ENCODE measurements at places on chromosomes 6 and 20.

DNA sequence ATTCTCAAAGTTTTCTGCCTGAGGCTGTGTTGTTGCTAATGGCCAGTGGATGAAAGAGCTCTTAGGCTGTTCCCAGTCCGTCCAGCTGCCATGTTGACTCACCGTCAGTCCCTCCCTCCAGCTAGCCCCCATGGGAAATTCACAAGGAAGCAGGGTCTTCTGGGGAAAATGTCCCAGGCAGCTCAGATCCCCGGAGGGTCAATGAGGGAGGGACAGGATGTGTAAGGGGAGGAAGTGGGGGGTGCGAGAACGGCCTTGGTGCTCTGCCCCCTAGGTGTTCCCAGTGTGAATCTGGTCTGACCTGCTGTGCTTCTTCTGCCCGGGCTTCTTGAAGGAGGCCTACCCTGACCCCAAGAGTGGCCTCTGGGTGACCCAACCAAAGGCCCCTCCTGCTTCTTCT is 65.9 kb downstream of the CEBPB start:
- DNase-seq: no peak

- DNase-seq: peak; percentile 22
Observed at GRCh38 chr6:79984261-79984660, 20.2 kb upstream of the TTK start.

DNA sequence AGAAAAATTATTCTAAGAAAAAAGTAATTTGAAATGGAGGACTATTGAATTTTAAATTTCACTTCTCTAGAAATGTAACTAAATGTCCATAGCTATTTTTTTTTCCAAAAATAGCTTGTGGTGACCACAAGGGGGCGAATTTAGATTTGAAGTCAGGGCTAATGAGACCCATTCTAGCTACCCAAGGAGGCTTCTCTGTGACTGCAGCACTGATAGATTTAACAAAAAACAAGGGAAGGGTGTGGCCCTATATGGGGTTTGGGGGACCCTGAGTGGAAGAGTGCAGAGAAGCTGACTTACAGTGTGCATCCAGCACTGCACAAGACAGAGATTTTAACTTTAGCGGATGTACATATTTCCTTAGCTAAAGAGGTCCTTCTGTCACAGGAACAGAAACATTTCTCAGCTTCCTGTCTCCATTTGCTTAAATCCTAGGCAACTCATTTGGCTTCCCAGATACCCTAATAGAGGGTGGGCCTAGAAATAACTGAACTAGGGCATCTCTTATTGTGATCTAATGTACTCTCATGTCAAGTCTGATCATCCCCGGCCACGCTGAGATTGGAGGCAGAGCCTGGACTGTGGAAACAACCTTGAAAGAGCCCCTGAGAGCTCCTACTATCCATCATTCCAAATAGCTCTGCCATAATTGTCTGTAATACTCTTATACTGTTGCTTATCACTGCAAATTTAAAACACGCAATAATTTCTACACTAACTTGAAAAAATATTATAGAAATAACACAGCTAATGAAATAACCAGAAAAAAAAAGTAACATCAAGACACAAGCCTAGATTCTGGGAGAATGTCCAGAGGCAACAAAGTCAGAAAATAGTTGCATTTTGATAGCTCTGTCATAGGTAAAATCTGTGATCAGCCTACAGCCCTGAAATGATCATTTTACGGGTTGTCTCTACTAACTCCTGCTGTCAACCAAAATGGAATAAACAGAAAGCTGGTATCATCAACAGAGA is 93.6 kb downstream of the SNAP91 start:
- no peak for DNase-seq

DNA sequence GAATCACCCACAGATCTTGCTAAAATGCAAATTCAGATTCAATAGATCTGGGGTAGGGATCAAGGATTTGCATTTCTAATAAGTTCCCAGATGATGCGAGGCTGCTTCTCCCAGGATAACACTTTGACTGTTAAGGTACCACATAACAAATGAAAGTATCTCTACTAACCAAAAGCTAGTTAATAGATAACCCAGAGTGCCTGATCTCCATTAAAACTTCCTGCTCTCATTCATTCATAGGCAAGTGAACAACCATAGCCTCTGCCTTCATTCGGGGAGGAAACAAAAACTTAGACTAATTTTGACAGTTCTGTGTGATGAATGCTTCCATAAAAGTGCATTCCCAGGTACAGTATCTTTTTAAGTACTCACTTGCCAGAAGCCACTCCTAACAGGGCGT is 265.6 kb upstream of the BTBD3 start:
- no peak for DNase-seq

DNA sequence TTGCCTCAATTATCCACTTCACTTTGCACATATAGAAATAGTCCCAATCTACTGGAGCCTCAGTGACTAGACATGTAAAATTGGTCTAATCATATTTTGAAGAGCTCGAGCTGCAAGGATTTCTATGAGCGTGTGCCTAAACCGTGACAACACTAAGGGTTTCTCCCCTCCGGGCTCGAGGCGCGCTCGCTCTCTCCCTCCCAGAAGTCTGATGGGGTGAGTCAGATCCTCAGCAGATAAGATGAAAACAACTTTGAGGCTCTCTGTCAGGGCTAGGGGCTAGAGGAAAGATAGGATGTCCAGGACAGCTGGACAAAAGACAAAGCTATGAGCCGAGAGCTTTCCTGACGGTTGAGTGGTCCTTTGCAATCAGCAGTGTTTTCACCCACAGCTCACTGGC is 16.8 kb downstream of the GNAS-AS1 start:
- DNase-seq: no peak

GRCh38 chr20:31718952-31719643 is 3.6 kb downstream of the BCL2L1 start:
- peak; percentile 29 for DNase-seq

- no peak for DNase-seq
Observed at GRCh38 chr20:47204008-47204849, 152.3 kb downstream of the ZMYND8 start.

DNA sequence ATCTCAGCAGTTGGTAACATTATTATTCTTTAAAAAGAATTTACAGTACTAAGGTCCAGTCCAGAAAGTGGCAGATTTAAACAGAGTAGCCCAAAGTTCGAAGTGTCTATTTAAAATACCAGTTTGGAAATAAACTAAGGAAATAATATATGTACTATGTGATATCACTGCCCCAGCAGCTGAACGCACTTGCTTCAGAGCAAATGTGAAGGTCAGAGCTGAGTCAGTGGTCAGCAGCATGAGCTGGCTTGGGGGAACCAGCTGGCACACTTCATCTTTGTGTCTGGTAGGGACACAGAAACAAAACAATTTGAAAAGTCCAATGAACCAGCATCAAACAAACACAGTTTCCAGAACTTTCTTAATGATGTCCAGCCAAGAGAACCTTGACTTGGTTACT is 15.4 kb downstream of the TMEM14B start:
- DNase-seq: no peak

DNA sequence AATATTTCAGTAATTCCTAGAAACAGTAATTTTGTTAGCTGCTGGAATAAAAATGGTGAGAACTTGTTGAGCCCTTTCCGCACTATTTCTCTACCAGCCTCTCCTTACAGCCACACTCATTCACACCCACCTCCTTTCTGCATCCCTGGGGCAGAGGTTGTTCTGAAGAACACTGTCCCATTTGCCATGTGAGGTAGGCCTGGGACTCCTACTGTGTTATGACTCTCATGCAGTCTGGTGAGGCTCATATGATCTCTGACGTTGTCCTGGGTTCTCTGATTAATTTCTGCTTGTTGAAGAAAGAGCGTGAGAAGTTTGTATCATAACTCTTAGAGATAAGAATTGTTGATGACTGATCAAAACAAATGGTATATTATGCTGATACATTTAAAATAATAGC is 4.1 kb upstream of the KCNQ5 start:
- no peak for DNase-seq

DNA sequence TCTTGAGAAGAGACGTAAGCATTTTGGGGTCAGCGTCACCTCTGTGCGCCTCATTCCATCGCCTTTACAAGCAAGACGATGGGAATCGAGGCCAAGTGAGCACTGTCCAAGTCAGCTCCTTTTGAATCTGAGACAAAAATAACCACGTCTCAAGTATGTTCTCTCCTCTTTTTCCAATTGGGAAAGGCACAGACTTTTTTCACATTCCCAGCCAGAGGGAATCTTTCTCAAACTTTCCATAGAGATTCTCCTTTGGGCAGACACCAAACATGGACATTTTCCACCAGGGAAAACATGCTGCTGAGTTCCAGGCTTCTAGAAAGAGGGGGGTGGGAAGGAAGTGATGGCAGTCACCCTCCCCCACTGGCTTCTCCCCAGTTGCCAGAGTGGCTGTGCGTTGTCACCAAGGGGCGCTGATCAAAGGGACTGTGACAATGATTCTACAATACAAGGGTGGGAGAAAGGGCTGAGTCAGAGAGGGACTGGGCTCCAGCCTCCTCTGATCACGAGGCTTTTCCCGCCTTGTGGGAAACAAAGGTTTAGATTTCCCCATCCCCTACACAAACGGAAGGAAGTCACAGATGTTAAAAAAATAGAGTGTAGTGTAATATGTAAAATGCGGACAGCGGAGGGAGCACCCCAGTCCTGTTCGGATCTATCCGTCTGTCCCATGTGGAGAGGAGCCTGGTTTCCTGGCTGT is 281.9 kb upstream of the RNF24 start:
- no peak for DNase-seq

GRCh38 chr6:97123112-97123511 is 159.9 kb downstream of the MMS22L start:
- no peak for DNase-seq

DNA sequence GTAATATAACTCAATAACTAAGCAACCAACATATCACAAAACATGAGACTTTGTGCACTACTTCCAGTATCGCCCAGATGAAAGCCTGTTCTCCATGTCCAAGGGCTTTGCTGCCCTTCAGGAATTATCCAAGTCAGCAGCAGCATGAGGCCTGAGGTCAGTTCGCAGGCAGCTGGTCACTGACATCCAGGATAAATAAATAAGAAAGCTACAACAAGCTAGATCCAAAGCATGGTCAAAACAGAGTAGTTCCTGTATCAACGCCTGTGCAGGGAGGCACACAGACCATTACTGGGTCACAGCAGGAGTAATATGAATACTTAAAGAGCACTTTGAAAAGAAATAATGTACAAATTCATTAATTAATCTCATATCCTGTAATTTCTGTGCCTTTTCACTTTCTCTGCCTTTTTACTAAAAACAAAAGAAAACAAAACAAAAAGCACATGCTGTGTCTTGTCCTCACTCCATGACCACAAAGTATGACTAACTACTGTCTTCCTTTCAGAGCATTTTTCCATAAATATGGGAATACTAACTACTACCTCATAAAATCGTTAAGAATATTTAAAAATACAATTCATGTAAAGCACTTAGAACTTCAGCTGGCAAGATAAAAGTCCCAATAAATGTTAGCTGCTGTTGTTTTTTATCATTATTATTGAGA is 374.9 kb upstream of the IRAK1BP1 start:
- no peak for DNase-seq

DNA sequence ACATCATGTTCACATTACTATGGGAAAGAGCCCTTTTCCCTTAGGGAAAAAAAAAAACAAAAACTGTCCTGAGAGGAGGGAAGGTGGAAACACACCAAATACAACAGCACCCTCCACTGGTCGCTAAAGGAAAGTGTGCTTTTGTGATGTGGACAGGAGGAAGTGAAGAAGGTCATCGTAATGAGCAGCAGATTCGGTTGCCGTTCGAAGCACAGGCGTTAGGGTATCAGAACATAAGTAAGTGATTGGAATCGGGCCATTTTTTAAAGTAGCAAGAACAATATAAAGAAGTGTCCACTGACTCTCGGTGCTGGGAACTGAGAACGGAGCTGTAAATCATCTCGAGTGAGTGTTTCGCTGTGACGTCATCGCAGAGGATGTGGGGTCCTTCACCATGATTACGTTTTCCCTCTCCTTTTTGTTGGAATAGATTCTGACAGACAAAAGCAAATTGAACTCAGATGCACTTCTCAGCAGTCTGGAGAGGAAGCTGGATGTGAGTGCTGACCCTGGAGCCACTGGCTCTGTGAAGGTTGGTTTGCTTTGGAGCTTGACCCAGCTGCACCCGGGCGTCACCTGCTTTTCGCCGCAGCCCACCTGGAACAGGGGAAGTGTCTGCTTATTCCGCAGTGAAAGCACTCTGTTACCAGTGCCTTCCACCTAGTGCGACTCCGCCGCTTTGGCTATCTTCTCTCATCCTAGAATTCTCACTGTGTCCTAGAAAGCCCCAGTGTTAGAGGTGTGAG is 203.6 kb upstream of the GMDS start:
- peak; percentile 34 for DNase-seq

DNA sequence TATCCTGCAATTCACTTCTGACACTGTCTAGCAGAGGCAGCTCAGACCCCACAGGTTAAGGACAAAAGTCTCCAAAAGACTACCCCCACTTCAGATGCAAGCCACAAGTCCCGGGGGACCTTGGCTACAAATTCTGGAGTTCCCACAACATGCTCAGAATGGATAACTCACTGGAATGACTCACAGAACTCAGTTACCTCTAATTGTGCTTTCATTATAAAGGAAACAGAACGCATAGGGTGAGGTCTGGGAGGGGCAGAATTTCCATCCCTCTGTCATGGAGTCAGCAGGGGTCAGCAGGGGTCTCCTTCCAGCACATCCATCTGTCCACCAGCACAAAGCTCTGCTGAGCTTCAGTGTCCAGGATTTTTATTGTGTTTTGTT is 184.2 kb downstream of the CDH4 start:
- no peak for DNase-seq

DNA sequence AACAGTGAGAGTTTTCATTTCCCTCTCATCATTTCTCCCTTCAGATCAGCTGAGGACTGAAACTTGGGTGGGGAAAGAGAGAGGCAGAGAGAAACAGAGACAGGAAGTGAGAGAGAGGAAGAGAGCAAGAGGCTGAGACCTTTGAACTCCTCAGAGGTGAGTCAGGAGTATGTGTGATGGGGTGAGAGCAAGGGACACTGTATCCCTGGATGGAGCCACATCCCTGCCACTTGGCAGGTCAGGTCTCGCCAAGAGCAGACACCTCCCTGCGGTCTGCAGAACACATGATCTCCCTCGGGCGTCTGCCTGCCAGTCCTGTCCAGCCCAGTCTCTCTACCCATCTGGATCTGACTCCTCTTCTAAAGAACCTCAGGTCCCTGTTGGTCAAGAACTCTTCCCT is 62.7 kb upstream of the SYNDIG1 start:
- peak; percentile 28 for DNase-seq

GRCh38 chr6:126983779-126984178 is 134.7 kb upstream of the RSPO3 start:
- DNase-seq: no peak

Data from activated naive CD4-positive, alpha-beta T cell treated with anti-CD3 and anti-CD28 coated beads, Interleukin-2, amount 10 ng/mL, durations not matched to agents 7 days and 5 days (primary cell).